HFFc6 (cell line): ENCODE measurements at places on chromosomes 2 and 18.

- DNase-seq, result no peak
These were observed 18.5 kb downstream of the DSG2 start for GRCh38 chr18:31516437-31516836.

- DNase-seq, result no peak
These were observed 66.3 kb upstream of the GPR45 start for GRCh38 chr2:105175231-105175630.

- DNase-seq, result no peak
These were observed 31.2 kb upstream of the HNRNPLL start for GRCh38 chr2:38633895-38634294.

GRCh38 chr2:189504238-189504637 is 63.0 kb downstream of the WDR75 start:
- DNase-seq, result no peak

GRCh38 chr2:35852-36251 is 10.5 kb downstream of the FAM110C start:
- DNase-seq, result no peak

- DNase-seq, result no peak
These were observed 211.6 kb downstream of the MCFD2 start for GRCh38 chr2:46704041-46704440.

- DNase-seq, result no peak
These were observed 4.8 kb upstream of the THOC1 start for GRCh38 chr18:272650-273049.

- peak; percentile 3 for DNase-seq
These were observed 542 bp downstream of the PGAP1 start for GRCh38 chr2:196925768-196926561.

- DNase-seq, result no peak
These were observed 10.8 kb upstream of the PRLH start for GRCh38 chr2:237555560-237555959.

DNA sequence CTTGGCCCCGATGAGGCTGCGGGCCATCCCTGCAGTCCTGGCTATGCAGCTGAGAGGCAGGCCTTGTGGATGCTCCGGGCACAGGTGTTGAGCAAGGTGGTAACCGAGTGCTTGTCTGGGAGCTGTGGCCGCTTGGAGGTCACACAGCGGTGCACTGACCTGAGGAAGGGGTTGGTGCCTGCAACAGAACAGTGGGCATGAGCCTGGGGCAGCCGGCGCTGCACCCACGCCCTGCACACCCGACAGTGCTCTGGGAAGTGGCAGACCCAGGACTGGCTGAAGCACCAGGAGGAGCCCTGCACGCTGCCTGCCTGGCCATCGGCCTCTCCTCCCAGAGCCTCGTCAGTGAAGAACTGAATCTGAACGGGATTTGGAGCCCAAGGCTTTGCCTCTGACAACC is 8.2 kb upstream of the POTEE start:
- no peak for DNase-seq

DNA sequence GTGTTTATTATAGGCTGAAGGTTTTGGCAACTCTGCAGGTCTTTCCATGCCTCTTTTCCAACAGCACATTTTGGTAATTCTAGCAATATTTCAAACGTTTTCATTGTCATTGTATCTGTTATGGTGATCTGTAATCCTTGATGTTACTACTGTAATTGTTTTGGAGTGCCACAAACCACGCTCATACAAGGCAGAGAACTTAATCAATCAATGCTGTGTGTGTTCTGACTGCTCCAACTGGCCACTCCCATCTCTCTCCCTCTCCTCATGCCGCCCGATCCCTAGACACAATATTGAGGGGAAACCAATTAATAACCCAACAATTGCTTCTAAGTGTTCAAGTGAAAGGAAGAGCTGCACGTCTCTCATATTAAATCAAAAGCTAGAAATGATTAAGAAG is 32.9 kb downstream of the HDLBP start:
- no peak for DNase-seq

GRCh38 chr18:48540251-48541025 is 1.6 kb downstream of the CTIF start:
- peak; percentile 53 for DNase-seq

DNA sequence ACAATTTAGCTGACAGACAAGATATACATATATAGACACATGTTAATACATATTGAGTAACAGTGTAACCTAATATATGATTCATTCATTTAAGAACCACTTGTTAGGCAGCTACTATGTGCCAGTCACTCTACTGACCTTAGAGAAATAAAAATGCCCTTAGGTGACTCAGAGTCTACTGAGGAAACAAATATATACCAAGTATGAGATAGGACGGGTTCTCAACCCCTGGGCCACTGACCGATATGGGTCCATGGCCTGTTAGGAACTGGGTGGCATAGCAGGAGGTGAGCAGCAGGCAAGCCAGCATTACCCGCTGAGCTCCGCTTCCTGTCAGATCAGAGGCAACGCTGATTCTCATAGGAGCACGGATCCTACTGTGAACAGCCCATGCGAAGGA is 14.8 kb downstream of the STRN start:
- peak; percentile 52 for DNase-seq

DNA sequence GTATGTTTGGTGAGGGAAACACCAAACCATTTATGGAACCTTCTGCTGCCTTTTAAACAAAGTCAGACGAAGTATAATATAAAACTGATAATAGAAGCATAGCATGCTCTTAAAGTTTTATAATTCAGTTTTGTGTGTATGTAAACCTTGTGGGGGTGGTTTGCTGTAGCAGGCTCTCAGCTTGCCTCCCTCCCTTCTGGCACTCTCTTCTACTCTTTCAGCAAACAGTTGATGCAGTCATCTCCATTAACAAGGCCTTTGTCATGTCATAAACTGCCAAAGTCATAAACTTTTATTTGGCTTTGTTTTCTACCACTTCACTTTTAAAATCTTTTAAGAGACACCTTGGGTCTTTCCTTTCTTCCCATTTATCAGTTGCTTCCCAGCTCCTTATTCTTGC is 448.2 kb upstream of the SETBP1 start:
- no peak for DNase-seq

DNA sequence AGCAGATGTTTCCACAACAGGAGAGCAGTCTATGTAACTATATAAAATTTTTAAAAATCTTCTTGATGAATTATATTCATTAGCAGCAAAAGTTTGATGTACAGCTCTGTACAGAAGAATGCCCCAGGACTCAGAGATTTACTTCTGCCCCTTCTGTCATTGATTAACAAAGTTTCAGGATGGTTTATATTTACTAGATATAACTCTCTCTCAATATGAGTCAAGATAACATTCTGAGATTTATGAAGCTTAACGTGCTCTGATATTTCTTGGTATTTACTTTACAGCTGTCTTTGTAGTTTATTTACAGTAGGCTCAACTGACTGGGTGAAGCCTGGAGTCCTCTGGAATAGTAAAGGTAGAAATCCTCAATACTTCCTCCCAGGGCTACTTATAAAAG is 93.6 kb upstream of the HNMT start:
- DNase-seq, result no peak

DNA sequence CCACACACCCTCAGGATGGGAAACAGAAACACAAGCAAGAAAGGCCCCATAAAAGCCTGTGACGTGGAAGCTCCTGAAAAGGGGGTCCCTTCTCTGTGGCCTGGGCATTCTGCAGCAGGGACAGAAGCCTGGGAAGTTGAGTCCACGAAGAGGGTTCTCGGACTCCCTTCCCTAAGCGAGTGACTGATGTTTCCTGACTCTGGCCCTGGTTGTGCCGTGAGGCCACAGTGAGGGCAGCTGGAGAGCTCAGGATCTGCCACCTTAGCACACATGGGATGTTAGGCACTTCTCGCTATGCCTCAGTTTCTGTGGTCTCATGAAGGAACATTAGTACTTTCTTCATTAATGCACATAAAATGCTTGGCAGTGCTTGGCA is 87.2 kb upstream of the ZFP36L2 start:
- DNase-seq, result no peak

GRCh38 chr2:122100346-122100745 is 344.9 kb downstream of the TSN start:
- no peak for DNase-seq

DNA sequence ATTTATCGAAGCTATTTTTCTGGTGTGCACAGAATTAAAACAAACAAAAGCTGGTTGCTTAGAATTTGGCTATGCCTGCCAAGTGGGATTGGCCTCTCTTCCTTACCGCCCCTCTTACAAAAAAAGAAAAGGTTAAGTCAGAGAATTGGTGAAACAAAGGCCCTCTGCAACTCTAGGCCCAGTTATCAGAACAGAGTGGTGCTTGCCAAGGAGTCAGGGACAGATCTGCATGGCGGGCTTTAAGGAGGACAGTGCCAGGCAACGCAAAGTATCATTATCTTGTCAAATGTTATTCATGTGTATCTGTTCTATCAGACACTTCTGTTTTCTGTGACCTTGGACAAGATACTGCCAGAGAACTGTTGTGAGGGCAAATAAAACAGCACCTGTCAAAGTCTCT is 78.3 kb downstream of the TGIF1 start:
- no peak for DNase-seq

DNA sequence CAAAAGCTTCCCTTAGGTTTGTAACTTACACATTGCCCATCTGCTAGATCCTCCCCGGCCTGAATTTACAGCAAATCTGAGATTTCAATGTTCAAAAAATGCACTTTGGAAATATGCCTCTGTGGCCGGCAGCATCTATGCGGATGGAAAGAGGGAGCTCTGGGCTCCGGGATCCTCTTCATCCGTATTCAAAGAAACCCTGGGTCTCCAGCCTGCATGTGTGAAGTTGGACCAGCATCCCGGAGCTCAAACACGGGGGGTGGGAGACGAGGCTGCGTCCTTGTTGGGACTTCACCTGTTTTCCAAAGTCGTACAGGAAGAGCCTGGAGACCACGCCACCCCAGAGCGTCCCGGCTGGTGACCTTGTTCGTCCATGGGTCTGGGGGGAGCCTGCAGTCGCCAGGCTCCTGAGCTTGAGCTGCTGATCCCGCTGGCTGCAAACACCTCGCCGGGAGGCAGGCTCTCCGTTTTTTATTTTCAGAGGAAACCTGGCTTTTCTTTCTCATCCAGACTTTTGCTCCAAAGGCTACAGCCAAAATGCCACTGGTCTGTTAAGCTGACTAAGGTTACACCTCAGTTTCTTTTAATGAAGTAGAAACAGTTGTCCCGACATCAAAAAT is 77.4 kb downstream of the PTGR3 start:
- no peak for DNase-seq

GRCh38 chr18:36127836-36128529 is 1.2 kb downstream of the SLC39A6 start:
- DNase-seq, result peak; percentile 12

DNA sequence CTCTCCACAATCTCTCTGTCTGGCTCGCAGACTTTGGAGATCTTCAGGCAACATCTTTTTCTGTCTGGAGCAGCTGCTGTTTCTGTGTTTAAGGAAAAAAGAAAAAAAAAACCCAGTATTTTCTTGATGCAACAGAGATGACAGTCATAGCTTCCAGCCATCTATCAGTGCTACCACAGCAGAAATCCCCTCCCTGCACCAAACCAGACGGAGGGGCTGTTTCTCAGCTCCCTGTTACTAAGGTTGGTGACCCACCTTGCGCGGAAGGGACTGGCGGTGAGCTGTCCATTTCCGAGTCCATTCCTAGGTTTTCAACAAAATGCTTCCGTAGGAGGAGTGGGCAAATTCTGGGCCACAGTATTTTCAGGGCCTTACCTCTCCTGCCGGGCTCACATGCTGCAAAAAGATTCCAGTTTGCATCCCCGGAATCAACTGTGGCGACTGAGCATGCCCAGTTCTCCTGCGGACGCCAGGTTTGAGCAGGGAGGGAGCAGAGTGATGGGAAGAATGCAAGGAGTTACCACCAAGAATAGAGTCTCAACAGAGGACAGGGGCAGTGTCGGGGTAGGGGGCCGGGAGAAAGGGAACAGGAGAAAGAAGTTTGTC is 1.2 kb downstream of the SLC4A10 start:
- DNase-seq, result no peak

GRCh38 chr2:128782411-128783192 is 463.9 kb upstream of the HS6ST1 start:
- no peak for DNase-seq

GRCh38 chr18:28366676-28367075 is 189.7 kb upstream of the CDH2 start:
- DNase-seq, result no peak

DNA sequence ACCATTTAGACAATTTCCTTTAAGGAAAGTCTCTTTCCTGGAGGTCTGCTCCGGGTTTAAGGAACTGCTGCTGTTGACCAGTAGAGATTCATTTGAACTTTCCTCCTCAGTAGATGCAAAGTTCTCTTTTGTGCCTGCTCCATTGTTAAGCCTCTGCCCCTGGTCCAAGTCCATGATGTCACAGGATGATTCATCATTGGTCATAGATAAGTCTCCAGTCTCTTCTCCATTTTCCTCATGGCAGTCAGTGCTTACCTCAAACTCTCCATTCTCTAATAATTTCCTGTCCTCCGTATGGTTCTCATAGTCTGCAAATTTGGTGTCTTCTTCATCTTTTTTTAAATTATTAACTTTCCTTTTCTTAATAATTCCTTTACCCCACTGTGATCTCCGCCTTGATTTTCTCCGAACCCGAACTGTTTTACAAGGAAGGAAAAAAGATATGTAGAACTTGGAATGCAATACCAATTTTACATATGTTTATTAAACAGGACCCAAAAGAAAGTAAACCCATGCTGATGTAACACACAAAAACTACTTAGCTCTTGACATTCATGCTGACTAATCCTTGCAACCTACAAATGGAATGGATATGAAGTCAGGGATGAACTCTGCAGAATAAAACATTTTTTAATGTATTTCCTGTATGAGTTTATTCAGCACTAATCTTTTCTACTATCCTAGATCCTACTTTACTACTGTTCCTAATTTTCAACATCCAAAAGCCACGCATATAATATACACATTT is 169.1 kb downstream of the ATAD2B start:
- DNase-seq, result peak; percentile 75

DNA sequence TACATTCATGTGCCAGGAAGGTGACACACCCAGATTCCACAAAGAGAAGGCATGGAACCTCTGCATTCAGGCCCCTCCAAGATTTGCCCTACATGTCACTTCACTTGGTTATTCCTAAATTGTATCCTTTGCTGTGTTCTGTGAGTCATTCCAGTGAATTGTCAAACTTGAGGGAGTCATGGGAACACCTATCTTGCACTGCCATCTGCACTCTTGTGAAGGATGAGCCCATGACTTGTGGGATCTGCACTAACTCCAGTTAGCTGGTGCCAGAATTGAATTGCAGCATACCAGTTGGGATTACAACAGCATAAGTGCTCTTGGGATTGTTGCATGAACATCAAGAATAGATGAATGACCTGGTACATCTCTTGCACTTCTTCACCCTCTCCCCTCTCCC is 1288.0 kb upstream of the ZEB2 start:
- DNase-seq, result peak; percentile 4

DNA sequence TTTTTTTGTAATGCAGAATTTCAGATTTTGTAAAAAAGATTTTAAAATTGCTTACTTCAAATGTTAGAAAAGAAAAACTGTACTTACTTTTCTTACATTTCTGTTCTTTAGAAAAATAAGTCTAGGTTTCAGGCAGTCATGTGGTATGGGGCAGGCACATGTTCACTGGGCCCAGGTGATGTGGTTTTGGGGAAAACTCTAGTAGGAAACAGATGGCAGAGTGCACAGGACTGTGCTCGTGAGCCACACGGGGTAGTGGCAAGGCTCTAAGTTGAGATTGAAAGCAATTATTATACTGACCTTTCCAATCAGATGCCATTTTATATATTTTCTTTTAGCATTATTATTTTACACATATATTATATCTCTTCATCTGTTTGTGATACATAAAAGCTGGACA is 1036.9 kb upstream of the TMEFF2 start:
- DNase-seq, result no peak

- DNase-seq, result no peak
These were observed 236.9 kb downstream of the BCL11A start for GRCh38 chr2:60316381-60317033.

GRCh38 chr2:137888845-137889244 is 75.4 kb upstream of the HNMT start:
- DNase-seq, result no peak

- no peak for DNase-seq
These were observed 239.8 kb downstream of the SH3RF3 start for GRCh38 chr2:109368798-109369197.
